Coronary artery (tissue), 2 donors: ENCODE measurements at places on chromosomes 7 and 10.

DNA sequence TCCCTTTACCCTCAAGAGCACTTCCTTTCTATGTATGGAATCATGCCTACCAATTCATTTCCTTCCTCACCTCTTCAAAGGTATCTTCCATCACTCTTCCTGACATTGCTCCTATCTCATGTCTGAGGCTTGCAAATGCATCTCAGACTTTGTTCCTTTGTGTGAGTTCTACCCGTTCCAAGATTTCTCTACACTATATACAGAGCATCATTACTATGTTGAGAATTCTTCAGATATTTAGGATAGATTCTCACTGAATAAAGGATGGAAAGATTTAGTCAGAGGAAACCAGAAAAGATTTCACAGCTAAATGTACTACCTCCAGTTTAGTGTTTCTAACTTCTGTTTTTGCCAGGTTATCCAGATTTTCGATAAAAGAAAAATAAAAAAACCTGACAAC, 462.7 kb downstream of the PHTF2 start:
- DNase-seq: no peak

DNA sequence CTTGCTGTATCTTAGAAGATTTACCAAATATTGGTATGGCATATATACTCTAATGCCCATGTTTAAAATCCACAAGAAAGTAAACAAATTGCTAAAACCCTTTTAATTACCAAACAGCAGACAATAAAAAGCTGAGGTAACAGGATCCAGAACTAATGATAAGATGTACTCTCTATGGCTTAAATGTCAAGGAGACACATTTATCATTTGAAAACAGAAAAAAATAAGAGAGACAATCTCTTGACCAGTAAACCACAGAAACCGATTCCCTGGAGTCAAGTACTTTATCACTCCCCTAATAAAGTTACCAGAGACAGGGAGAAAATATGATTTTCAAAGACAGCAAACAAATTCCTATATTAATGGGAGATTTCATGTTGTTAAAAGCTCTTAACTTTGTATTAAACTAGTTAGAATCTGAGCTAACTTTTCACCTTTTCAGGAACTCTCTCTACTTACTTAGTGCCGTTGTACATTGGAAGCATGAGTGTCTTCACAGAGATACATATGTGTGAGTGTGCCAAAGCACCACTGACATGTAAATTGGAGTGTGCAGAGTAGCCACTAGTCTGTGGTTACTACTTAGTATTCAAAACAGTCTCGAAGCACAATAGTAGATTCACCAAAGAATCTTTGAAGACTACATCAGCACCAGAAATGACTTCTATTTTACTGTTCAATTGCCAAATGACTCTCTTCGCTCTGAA, 44.2 kb downstream of the TSPAN12 start:
- DNase-seq: no peak

DNA sequence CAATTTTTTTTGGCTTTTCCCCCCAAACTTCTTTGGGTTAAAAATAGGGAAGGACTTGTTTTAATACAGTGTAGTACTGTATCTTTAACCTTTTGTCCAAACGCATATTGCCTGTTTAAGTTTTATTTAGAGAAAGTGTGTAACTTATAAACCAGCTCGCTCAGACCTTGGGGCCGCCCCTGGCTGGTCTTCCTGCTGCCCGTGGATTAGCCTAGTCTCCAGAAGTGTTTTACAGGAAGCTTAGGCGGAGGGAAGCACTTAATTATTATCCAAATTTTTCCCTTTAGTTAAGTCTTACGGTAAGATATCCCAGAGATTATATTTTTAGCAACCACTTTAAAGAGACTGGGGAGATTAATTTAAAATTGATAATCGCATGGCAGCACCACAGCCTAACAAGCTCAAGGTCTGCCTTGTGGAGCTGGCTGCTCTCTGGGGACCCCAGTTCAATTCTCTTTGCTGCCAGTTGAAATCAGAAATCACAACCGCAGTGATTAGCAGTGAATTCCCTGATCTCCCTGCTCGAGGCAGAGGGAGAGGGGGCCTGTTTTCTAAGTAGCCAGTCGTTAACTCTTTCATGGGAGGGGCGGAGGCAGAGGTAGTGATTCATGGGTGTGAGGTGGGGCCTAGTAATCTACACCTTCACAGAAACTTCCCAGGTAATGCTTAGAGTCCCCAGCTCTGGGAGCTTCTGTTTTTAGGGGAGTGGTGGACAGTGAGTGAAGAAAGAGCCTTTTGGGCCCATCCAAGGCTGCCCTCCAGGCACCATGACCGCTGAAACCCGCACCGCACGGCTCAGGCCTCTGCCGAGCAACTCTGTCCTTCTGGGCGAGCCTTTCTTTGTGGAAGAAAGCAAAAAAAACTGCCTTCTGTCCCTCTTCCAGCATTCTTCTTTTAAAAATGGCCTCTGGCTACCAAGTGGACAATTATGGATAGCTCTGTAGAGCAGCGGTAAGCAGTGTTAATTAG, 548.7 kb upstream of the GALNT17 start:
- DNase-seq: no peak

DNA sequence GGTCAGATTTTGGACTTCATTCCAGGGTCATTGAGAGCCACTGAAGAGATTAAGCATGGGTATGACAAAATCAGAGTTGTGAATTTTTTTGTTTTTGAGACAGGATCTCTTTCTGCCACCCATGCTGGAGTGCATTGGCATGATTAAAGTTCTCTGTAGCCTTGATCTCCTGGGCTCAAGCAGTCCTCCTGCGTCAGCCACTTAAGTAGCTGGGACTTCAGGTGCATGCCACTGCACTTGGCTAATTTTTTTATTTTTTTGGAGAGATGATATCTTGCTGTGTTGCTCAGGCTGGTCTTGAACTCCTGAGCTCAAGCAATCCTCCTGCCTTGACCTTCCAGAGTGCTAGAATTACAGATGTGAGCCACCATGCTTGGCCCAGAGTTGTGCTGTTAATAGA, 52.5 kb upstream of the GLCCI1 start:
- DNase-seq: no peak

GRCh38 chr10:91317541-91317940, 92.6 kb upstream of the HECTD2 start:
- DNase-seq: no peak

GRCh38 chr7:218896-219580, 26.7 kb downstream of the FAM20C start:
- DNase-seq: no peak

- DNase-seq: no peak
Measured at GRCh38 chr7:36001546-36001945, 151.5 kb upstream of the EEPD1 start.

GRCh38 chr10:71999360-72000072, 35.3 kb downstream of the CHST3 start:
- peak; percentile 86 for DNase-seq

GRCh38 chr10:113080925-113081229, 130.8 kb downstream of the TCF7L2 start:
- DNase-seq: no peak

DNA sequence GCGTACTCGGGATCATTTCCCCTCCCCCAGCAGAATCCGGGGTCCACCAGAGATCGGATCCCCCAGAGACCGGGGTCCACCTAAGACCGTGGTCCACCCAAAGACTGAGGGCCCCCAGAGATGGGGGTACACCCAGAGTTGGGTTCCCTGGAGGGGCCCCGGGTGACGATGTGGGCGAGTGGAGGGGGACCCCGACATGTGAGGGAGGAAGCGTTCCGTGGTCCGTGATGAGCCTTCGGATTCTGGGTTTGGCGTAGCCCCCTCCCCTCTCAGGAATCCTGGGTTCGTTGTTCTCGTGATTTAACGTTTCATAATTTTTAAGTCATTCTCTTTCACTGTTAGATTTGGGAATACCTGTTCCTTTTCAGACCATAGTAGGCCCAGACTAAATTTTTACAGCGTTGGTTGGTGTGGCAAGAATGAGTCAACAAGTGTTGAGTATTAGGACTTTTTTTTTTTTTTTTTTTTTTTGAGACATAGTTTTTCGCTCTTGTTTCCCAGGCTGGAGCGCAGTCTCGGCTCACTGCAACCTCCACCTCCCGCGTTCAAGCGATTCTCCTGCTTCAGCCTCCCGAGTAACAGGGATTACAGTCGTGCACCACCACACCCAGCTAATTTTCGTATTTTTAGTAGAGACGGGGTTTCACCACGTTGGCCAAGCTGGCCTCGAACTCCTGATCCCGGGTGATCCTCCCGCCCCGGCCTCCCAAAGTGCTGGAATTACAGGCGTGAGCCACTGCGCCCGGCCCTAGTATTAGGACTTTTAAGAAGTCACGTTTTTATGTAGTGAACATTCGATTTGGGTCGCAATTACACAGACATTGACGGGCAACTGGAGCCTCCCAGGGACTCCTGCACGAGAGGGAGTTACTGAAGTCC, 672 bp downstream of the GTPBP4 start:
- DNase-seq: peak; percentile 57

DNA sequence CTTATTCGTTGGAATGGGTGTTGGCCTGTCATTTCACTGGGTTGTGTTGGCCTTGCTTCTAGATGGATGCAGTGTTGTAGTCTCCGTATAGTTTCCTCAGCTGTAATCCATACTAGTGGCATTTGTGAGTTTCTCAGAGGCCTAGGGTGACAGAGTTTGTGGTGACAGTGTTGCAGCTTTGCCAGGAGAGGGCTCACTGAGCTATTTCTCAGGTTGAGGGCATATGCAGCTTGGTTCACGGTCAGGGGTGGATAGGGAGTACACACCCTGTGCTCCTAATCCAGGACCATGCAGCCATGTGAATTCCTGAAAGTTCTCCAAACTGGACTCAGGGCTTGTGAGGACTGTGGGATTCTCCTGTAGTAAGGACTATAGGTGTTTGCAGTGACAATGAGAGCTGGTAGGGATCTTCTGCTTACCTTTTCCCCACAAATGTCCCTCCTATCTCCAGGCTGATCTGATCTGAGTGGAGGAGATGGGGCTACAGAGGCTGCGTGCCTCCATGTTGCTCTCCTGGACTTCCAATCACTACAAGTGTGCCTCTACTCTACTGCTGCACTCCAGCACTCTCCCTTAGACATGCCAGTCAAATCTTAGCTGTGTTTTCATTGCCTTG, 229.0 kb downstream of the STK31 start:
- no peak for DNase-seq
